NCI-H146 (cell line): ENCODE measurements at places on chromosomes 2 and 18.
A peak's percentile ranks its signal among the peaks of the same experiment; 100 is the strongest.

DNA sequence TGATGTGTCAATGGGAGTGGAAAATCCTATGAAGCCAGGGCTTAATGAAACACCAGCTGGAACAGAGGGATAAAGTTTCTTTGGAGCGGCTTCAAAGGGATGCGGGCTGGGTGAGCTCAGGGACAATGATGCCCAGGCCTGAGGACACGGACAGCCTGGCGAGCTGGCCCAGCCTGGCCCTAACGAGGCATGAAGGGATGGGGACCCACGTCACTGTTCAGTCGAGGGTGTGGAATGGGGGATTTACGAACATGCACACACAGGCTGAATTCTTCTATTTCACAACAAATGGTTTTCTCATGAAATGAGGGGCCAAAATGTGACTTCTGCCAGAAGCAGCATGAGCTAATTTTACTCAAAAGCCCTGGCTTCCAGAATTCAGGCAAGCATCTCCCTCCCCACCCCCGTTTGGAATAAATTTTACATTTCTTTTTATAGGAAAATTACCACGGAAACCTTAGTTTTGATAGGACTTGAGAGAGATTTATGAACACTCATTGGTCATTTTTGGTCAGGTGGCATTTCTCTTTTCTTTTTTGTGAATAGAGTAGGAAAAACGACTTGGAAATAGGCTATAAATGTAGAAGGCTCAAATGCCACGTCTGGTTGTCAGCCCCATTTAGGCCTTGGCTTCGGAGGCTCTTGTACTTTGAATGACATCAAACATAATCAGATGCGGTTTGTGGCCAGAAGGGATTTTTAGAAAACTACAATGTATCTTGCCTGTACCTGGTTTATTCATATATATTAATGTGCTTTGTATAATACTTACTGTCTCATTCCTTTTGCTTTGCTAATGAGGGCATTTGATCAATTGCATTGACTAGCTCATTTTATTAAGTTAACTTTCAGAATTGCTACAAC is 893.8 kb upstream of the CELF4 start:
- DNase-seq: no peak

DNA sequence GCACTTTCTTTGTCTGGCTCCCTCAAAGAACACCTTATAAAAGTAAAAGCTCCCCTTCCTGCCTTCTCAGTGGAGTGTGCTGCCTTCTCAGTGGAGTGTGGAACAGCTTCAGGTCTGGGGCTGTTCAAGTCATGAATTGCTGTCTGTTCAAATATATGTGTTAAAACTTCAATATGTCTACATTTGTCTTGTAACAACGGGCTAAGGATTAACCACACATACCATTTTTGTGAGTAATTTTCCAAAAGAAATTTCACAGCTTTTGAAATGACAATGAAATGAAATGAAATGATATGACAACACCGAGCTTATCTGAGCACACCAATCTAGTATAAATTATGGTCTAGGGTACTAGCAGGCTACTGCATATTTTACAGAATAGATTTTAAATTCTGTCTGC is 42.9 kb downstream of the CABYR start:
- DNase-seq: no peak

DNA sequence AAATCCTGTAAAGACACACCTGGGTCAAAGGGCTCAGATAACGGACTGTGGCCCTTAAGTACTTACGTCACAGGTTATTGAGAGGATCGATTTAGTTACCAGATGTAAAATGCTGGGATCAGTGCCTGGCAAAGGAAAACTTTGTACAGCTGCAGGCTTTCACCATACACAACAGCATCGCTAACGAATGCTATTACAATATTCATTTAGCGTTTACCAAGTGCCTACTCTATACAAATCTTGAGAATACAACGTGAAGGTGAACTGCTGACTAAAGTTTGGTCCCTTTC is 619 bp upstream of the MSH6 start:
- DNase-seq: peak; percentile 57

DNA sequence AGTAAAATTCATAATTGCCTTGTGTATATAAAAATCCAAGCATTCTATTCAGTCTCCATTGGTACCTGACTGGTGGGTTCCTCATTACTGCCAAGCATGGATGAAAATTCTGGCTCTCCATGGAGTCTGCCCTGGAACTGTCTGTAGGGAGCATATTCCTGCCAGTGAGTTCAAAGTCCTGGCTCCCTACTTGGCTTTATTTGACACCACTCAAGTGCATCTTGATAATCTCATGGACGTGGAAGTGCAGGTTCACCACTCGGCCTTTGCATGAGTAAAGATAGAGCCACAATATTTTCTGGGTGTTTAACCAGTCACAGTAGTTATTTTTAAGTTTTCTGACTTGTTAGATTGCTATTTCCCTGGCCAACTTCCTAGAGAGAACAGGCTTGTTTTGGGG is 63.5 kb downstream of the CNTNAP5 start:
- no peak for DNase-seq

DNA sequence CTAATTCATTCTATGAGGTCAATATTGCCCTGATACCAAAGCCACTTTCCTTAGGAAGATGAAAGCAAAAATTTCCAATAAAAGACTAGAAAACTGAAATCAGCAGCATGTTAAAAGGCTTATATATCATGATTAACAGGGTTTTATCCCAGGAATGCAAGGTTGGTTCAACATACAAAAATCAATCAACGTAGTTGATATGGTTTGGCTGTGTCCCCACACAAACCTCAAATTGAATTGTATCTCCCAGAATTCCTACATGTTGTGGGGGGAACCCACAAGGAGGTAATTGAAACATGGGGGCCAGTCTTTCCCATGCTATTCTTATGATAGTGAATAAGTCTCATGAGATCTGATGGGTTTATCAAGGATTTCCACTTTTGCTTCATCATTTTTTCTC is 11.7 kb upstream of the ABCB11 start:
- no peak for DNase-seq

- no peak for DNase-seq
These were observed 458.0 kb upstream of the HS6ST1 start for GRCh38 chr2:128776461-128777195.

DNA sequence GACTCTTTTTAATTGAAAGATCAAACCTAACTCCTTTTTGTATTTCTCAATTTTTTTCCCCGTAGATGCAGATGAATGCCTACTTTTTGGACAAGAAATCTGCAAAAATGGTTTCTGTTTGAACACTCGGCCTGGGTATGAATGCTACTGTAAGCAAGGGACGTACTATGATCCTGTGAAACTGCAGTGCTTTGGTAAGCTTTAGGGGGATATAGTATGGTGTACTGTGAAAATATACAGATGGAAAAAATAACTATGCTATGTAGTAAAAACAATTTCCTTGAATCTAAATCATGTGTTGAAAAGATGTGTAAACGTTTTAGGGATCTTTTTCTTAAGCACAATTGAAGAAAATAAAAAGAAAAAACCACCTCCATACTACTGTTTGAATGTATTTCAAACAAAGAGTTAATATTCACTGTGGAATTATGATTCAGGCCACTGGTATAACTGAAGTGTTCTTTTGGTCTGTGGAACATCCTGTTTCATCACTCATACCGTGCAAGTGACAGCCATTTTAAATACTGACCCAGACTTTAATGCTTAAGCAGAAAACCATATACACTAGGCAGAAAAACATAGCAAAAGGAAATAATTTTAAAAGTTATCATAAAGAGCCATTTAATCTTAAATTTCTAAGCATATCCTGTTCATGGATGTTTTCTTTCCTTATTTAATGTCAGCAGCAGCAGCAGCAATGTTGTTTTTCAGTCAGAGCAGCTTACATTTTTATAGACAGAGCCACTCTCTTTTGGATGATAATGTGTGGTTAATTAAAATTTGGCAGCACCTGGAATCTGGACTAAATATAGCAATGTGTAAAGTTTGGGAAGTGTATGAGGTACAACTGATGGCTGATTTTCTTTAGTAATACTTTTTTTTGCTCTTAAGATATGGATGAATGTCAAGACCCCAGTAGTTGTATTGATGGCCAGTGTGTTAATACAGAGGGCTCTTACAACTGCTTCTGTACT is 112.8 kb upstream of the RASGRP3 start:
- no peak for DNase-seq

DNA sequence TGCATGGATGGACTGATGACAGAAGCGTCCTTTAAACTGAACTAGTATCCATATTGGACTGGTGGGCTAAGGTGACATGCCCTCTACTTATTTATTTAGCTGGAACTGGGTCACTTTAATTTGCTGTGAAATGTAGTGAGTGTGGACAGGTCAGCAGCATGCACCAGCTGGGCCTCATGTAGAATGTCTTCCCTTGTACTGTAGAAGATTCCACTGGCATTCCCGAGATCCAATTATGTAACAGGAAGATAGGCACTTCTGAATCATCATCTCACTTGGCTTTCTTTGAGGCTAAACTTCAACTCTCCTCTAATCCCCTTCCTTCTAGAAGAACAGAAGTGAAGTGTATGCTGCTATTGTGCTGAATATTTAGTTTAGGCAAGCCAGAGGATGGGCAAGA is 296.2 kb downstream of the SLC8A1 start:
- DNase-seq: no peak

- DNase-seq: no peak
These were observed 26.9 kb downstream of the MAIP1 start for GRCh38 chr2:199982126-199982843.

DNA sequence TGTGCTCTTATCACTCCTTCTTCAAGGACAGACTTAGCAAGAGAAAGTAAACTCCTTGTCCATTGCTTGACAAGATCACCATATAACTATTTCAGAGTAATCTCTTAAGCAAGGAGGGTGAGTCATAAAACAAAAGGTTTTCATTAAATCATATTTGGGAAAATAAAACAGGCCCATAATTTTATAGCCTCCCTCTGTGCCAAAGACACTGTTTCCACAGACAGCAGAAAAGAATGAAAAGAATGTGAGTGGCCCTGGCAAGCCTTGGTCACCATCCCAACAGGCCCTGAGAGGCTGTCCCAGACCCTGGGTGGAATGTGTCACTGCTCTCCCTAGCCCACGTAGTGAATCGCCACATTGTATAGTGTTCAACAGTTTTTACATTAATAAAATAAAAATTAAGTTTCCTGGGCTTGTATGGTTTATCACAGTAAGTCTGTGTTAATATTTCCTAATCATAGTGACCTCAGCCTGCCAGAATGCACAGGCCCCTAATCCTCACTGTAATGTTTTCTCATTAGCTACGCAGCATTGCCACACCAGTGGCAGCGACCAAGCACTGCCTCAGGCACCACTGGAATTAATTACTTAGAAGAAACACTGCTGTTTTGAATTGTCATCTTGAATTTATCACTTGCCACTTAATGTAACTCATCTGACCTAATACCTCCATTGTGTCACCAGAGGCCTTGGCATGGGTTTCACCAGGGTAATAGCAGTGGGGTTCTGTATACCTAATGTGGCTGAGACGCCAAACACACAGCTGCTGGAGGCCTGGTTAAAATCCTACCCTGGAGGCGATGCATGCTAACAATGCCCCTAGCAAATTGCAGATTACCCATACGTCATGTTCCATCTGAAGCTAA is 401.9 kb downstream of the LNPK start:
- DNase-seq: peak; percentile 80

DNA sequence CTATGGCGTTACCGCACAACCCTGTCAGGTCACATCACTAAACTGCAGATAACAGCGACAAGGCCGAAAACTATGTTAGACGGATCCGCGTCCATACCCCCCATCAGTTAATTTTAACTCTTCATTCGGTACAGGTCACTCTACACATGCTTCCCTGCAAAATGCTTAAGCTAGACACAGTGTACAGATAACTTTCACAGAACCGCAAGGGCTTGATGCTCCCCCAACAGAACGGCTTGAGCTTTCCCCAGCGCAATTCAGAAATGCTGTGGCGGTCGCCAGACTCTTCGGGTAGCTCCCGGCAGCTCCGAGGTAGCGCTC is 283 bp upstream of the RBBP8 start:
- DNase-seq: no peak

DNA sequence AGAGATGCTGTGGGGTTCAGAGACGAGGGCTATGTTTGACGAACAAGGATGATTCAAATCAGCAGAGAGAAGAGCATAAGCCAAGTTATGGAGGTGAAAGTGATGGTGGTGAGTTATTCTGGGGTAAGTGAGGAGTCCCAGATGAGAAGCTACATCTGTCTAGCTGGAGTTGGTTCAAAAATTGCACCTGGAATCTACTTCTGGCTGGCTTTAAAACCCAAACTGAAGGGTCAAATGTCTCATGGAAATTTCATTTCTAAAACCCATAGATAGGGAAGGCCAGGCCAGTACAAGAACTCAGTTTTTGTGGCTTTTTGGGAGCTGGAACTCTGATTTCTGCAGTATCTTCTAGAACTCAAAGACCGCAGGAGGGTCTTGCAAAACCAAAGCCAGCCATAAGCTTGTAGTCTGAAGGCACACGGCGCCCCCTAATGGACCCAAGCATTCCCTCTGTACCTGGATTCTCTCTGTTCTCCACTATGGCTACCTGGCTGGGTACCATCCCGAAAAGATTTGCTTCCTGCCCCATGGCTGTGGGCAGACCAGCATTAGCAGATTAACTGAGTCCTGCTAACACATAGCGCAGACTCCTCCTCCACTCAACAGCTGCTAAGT is 229.1 kb upstream of the SLC14A2 start:
- peak; percentile 77 for DNase-seq

GRCh38 chr2:158935617-158936016 is 32.8 kb upstream of the TANC1 start:
- no peak for DNase-seq

- DNase-seq: peak; percentile 92
These were observed 834.8 kb downstream of the CPS1 start for GRCh38 chr2:211391189-211391567.

- DNase-seq: no peak
These were observed 22.9 kb downstream of the POLR1A start for GRCh38 chr2:86082756-86083155.

GRCh38 chr2:110816404-110817365 is 84.3 kb downstream of the ACOXL start:
- no peak for DNase-seq
